ENCODE measurements at places on chromosomes 6 and 20. TPM values are rescaled to one million over a fixed set of nuclear protein-coding genes. Genes with fewer than 3 reads are reported as not detected.

Gene PROKR2
- not detected for total RNA-seq

- no peak for ATAC-seq
Observed at GRCh38 chr6:56803594-56803993, 151.3 kb upstream of the BEND6 start.

DNA sequence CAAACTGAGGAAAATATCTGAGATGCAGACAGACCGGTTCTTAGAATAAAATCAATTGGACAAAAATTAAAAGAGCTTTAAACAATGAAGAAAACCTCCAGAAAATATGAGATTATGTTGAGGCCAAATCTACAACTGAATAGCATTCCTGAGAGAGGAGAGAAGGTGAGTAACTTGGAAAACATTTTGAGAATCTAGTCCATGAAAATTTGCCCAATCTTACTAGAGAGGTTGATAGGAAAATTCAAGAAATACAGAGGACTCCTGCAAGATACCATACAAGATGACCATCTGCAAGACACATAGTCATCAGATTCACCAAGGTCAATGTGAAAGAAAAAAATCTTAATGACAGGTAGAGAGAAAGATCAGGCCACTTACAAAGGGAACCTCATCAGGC, 437.7 kb upstream of the ADGRB3 start:
- no peak for ATAC-seq

- ATAC-seq = no peak
Observed at GRCh38 chr20:41532935-41533334, 85.2 kb downstream of the CHD6 start.

Gene TNFRSF21
- total RNA-seq = 0.41 TPM

DNA sequence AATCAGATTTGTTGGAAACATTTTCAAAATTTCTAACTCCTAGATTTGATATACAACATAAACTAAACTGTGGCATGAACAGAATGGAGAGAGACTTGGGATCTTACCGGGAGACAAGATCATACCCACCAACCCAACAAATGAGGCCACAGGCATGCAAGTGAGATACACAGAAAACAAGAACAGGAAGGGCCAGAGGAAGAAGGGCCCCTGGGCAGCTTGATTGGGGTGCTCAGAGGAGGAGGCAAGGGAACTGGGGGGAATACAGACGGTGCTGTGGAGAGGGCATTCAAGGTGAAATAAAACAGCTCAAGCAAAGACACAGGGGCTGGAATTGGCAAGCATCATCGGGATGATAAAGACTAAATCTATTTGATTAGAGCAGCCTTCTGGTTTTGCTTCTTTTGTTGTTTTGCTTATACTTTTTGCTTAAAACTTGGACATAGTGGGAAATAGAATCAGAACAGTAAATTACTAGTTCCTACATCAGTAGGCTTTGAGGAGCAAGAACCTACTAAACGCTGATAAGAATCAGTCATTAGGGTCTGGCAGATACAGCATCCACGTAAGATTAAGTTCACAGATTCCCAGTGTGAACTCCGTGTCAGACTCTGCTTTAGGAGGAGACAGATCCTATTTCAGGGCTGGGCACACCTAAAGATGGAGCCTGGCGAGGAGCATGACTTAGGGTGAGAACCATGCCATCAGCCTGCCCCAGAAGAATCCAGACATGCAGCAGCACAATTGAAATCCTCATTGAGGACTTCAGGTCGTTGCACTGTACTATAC, 3.5 kb upstream of the RAMACL start:
- no peak for ATAC-seq

- no peak for ATAC-seq
Observed at GRCh38 chr6:136213012-136213539, 37.0 kb downstream of the MTFR2 start.

Gene GRM1
- 0.04 TPM for total RNA-seq

GRCh38 chr20:58693226-58694006, 816 bp downstream of the NPEPL1 start:
- ATAC-seq = no peak

Gene PCIF1
- total RNA-seq = 34.3 TPM
